Cardiac muscle cell (in vitro differentiated cells and primary cell): ENCODE measurements at places on chromosomes 2 and 18. TPM values are rescaled to one million over a fixed set of nuclear protein-coding genes. Genes with fewer than 3 reads are reported as not detected.
A peak's percentile ranks its signal among the peaks of the same experiment; 100 is the strongest.

- H3K4me1 ChIP-seq, result peaks cover 11% of the 10 kb centered on the region
- H3K27me3 ChIP-seq, result no peaks in the 10 kb centered on the region
- peak; percentile 42 for DNase-seq
- H3K27ac ChIP-seq, result peak overlapping the region; percentile 96
- H3K4me3 ChIP-seq, result peak overlapping the region; percentile 65
- no peaks in the 10 kb centered on the region for H3K36me3 ChIP-seq
These were observed 602 bp upstream of the ADAM17 start for GRCh38 chr2:9556121-9556743.

GRCh38 chr18:8217051-8217564, 392.1 kb upstream of the RAB12 start:
- no peaks in the 10 kb centered on the region for H3K36me3 ChIP-seq
- no peak overlapping the region for H3K27ac ChIP-seq
- H3K4me3 ChIP-seq, result no peak overlapping the region
- DNase-seq, result peak; percentile 20

DNA sequence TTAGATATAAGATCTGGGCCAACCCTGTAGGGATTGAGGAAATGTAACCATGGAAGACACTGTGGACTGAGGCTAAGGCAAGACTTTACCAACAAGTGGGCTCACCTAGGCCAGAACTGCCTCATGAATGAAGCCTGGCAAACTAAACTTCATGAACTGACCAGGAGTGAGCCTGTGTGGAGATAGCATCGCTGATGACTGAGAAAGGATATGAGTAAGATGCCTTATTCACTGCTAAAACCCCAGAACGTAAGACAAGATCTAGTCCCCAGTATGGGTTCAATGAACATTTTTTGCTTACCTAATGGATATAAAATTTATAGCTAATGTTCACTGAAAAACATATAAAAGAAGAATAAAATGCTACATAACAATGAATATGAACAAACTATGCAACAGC, 399.8 kb downstream of the SATB2 start:
- no peaks in the 10 kb centered on the region for H3K27me3 ChIP-seq
- DNase-seq, result no peak
- H3K4me1 ChIP-seq, result no peaks in the 10 kb centered on the region
- no peak overlapping the region for H3K4me3 ChIP-seq
- H3K27ac ChIP-seq, result no peak overlapping the region

DNA sequence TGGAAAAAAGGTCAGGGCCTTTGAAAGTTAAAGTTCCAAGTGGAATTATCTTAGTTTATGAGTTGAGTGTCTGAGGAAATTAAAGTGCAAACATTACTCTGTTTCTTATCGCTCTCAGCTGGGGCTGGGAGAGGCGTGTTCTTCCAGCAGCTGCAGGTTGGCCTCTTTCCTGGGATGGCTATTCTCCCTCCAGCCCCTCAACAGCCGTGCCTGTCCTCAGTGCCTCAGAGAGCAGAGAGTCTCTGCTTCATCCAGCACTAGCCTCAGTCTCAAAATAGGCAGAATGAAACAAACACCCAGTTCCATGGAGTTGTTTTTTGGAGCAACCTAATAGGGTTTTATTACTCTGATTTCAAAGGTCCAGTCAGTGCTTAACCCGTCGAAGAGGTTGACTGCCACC, 298.1 kb downstream of the GALR1 start:
- DNase-seq, result no peak
- no peak overlapping the region for H3K27ac ChIP-seq
- H3K36me3 ChIP-seq, result no peaks in the 10 kb centered on the region
- no peaks in the 10 kb centered on the region for H3K4me1 ChIP-seq
- no peak overlapping the region for H3K4me3 ChIP-seq

DNA sequence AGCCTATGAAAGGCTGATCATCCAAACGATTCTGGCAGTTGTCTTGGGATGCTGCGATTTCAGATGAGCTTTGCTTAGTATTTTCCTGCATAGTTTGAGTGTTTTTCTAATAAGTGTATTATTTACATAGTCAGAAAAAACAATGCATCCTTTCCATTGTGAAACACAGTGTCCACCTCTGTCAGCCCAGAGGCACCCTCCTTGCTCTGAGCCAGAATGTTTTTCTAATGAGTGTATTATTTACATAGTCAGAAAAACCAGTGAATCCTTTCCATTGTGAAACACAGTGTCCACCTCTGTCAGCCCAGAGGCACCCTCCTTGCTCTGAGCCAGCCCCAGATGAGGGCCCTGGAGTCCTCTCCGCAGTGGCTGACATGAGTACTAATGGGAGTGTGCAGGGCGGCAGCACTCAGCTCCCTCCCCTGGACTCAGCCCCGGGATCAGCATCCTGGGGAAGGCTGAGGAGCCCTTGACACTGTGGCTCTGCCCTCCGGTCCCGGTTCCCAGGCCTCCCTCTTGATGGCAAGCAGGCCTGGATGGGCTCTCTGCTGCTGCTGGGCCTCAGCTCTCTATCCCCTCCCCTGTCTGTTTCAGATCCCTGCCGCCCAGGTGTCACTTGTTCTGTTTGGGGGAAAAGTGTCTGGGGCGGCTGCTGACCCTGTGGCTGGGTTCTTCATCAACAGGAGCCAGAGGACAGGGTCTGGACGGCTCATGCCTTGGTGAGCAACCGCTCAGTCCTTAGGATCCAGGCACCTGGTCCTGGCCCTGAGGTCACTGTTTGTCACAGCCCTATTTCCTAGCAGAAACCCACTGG, 5.9 kb downstream of the MFSD2B start:
- peak; percentile 22 for DNase-seq
- peaks cover under 1% of the 10 kb centered on the region for H3K27me3 ChIP-seq

The DNAJC5G gene
- total RNA-seq, result 3.6 and 14.1 TPM in 2 replicates

The SULT1C2 gene
- 3.2 and 3.8 TPM in 2 replicates for total RNA-seq

The ANKRD44 gene
- 3.5 and 4.0 TPM in 2 replicates for total RNA-seq
